Left colon (tissue), 2 donors: ENCODE measurements at places on chromosomes 16 and 17.

GRCh38 chr17:58330997-58331814 lies 2.6 kb upstream of the TSPOAP1 start:
- peak; percentile 62 for DNase-seq

DNA sequence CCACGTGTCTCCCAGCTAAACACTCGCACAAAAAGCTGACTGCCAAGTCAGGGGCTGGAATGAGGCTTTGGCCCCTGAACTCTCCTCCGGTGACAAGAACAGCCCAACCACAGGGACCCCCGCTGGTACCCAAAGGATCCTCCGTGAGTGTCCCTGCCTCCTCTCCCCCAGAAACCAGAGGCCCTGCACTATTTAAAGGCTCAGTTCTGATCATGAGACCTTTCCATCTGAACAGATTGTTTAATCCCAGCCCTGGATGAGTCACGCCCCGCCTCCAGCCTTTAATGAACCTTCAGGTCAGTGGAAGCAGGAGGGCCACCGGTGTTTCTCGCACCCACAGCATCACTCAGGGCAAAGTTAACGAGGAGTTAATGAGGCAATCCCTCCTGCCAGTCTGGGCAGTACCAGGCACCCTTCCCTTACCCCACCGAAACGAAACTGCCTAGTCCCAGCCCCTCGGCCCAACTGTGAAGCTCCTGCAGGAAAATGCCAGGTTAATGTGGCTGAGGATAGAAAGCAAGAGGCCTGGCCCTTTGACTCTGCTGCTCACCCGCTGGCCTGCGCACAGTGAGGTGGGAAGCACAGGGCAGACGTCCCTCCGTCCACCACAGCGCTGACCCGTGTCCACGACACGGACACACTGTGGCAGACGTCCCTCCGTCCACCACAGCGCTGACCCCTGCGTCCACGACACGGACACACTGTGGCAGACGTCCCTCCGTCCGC lies 32.4 kb downstream of the TIMM22 start:
- DNase-seq = no peak

GRCh38 chr17:57622683-57623433 lies 122.2 kb downstream of the CCDC182 start:
- no peak for DNase-seq

- DNase-seq = no peak
Observed at GRCh38 chr17:79741401-79741750, 10.6 kb downstream of the ENPP7 start.

DNA sequence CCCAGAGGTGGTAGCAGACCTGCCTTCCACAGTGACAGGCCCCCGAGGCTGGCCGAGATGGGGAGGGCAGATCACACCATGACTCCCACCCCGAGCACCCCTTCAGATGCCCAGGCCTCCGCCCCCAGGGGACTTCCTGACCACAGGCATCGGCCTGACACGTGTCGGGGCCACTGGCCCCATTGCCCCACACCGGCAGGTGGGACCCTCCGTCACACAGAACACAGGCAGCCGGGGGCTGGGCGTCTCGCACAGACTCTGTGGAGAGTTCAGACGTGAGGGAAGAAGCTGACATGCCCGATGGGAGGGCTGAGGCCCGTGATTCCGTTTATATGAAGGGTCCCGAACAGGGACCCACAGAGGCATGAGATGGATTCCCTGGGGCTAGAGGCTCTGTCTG lies 51.3 kb upstream of the GNG13 start:
- DNase-seq = no peak

GRCh38 chr17:62126292-62126691 lies 61.2 kb upstream of the MED13 start:
- DNase-seq = no peak

DNA sequence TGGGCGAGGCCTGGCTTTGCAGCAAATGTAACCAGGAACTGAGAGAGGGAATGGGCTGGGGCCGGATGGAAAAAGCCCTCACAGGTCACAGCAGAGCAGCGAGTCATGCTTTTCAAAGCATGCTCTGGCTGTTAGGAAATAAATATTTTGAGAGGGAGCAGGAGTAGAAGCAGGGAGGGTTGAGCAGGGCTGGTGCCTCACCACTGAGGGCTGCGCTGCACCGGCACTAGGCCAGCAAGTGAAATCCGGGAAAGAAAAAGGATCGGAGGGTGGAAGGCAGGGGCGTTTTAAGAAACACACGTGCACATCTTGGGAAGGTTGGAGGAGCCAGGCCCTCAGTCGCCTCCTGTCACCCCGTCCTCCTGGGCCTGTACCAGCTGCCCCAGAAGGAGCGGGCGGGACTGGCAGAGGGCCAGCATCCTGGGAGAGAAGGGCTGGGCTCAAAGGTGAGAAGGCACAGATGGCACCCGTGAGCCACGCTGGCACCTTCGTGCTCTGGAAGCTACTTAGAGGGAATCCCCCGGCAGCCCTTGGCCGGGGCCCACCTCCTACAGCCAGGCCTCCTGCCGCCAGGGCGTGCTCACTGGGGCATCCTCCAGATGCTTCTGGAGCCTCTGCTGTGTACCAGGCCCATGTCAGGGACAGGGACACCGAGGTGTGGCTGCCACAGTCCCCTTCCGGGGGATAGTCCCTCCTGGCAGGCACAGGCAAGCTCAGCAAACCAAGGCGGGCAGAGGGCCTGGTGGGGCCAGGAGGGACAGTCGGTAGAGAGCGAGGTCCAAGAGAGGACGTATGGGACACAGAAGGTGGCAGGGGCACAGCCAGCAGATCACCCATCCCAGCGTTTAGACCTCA lies 71.5 kb upstream of the PLCG2 start:
- DNase-seq = peak; percentile 90

GRCh38 chr17:44543213-44543904 lies 13.9 kb upstream of the FZD2 start:
- DNase-seq = no peak
